ENCODE measurements at places on chromosomes 12 and 14.

DNA sequence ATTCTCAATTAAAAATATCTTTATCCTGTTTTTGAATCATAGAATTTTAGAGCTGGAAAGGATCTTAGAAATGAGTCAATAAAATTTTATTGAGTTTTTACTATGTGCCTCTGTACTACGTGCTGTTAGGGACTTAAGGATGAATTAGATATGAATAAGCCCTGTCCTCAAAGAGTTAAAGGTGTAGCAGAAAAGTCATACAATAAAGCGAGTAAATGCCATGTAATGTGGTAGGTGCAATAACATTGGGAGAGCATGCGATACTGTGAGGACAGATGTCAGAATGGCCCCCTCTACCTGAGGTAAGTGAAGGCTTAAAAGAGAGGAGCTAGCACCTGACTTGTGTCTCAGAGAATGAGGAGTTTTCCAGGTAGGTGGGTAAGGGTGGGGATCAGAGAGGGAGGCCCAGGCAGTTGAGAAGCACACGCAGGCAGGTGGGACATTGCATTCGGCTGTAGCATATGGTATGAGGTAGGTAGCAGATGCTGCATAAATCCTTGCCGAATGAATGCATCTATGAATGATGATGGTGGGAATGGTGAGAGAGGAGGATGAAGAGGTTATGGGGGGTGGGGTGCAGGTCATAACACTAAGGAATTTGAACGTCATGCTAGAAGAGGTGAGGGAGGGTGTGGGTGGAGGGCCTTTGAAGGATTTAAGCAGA is 35.4 kb upstream of the ATP23 start:
- DNase-seq, result no peak

- no peak for DNase-seq
Measured at GRCh38 chr14:102737402-102738372, 39.6 kb upstream of the TRAF3 start.

GRCh38 chr12:131491916-131492490 is 218.9 kb upstream of the SFSWAP start:
- DNase-seq, result no peak

DNA sequence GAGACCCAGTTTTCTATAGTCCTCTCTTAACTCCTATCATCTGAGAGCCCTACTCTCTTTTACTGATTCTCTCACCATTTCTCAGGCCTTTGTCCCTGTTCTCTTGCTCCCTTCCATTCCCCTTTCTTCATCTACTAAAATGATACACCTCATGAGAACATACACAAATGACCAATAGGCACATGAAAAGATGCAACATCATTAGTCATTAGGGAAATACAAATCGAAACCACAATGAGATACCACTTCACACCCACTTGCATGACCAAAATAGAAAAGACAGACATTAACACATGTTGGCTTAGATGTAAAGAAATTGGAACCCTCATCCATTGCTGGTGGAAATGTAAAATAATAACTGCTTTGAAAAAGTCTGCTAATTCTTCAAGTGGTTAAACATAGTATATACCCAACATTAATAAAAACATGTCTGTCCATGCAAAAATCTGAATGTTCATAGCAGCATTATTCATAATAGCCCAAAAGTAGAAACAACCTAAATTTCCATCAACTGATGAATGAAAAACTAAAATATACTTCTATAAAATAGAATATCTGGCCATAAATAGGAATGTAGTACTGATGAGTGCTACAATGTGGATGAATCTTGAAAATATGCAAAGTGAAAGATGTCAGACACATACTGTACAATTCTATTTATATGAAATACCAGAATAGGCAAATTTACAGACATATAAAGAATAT is 66.0 kb downstream of the DENND5B start:
- DNase-seq, result peak; percentile 65

- no peak for DNase-seq
Measured at GRCh38 chr14:49367696-49368095, 218.5 kb downstream of the RPS29 start.

- DNase-seq, result no peak
Measured at GRCh38 chr12:102847131-102847530, 69.9 kb downstream of the PAH start.

- DNase-seq, result no peak
Measured at GRCh38 chr12:26872625-26873024, 39.6 kb upstream of the ITPR2 start.

DNA sequence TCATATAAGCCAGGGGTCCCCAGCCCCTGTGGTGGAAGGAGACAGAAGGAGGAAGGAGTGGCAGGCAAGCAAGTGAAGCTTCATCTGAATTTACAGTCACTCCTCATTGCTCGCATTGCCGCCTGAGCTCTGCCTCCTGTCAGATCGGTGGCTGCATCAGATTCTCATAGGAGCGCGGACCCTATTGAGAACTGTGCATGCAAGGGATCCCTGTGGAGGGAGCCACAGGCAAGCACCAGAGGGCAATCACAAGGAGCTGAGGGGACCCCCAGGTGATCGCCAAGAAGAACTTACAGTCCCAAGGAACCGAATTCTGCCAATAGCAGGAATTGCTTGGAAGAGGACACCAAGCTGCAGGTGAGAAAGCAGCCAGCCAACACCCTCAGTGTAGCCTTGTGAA is 33.2 kb upstream of the VRK1 start:
- no peak for DNase-seq

DNA sequence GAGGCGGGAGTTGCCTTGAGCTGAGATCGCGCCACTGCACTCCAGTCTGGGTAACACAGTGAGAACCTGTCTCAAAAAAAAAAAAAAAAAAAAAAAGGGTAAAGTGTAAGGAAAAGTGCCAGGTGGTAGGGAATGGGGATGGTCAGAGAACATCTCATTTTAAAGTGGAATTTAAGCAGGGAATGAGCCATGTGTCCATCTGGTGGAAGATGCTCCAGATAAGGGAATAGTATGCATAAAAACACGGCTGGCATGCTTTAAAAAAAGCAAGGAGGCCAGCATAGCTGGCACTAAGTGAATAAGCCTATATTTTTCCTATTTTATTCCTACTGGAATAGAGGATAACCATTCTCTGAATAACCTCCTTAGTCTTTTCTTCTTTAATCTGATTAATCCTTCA is 33.7 kb downstream of the FAM186A start:
- DNase-seq, result no peak

- no peak for DNase-seq
Measured at GRCh38 chr12:53750812-53751335, 905 bp downstream of the CISTR start.

DNA sequence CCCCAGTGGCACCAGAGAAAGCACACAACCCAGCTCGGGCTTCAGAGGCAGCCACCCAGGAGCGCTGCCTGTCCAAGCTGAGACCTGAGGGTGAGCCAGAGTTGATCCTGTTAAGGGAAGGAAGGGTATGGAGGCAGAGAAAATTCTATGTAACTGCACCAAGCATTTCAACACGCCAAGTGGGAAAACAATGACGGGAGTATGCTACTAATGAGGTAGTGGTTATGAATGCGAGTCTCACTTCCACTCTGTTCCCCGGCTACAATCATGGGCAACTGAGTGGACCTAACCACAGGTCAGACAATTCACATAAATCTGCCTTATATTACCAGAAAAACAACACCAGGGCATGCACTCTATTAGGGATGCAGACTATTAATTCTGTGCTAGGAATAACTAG is 9.9 kb downstream of the ATG14 start:
- peak; percentile 44 for DNase-seq

DNA sequence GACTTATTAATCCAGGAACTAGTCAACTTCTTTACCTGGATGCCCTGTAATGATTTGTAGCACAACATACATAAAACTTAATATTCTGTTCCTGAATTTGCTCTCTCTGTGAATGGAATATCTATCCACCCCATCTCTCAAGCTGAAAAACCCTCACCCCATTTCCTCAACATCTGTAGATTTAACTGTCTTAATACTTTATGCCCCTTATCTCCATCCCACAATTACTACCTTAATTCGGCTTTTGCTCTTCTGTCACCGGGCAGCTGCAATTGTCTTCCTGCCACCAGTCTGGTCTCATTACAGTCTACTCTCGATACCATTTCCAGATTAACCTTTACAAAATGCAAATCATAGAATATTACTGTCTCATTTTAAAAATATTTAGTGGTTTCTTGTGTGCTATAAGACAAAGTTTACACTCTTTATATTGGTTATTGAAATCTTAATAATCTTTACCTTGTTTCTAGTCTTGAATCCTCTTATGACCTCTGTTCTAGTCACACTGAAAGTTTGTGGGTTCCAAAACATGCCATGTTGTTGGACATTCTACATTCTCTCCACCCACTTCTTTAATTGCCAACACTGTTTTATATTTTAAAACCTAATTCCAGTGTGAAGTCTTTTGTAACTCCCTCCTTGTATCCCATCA is 347.3 kb downstream of the RAD51B start:
- DNase-seq, result no peak

- DNase-seq, result no peak
Measured at GRCh38 chr14:95504135-95505029, 12.1 kb downstream of the SYNE3 start.

DNA sequence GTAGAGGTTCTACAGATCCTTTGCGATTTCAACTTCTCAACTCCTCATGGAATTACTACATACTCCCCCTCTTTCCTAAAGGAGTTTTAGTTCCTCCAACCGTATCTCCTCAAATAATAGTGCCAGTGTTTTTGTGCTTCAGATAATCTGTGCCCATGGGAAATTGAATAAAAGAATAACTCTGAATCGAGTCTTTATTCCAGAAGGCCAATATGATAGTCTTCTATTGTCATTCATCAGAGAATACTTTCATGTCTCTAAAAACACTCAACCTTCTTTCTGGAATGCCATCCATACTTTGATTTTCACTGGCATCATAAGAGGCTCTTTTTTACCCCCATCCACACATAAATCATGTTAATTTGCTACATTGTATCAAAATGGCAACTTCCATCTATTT is 911.3 kb upstream of the USP15 start:
- no peak for DNase-seq

DNA sequence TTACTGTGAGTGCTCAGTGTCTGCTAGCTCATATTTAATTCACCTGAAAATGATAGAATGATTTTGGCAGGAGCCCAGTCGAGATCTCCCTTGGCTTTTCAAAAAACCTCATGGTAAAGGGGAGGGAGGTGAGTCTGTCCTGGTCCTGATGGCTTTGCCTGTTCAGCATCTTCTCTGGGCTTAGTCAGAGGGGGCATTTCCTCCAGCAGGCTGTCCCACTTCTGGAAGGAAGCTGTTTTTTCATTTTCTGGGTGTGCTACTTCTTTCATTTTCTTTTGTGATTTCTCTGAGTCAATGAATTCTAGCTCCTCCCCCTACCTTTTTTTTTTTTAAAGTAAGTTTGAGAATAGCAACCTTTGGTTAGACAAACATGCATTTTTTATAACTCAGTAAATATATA is 58.8 kb downstream of the TMX1 start:
- DNase-seq, result no peak
